ENCODE measurements at places on chromosomes 5 and 9.

DNA sequence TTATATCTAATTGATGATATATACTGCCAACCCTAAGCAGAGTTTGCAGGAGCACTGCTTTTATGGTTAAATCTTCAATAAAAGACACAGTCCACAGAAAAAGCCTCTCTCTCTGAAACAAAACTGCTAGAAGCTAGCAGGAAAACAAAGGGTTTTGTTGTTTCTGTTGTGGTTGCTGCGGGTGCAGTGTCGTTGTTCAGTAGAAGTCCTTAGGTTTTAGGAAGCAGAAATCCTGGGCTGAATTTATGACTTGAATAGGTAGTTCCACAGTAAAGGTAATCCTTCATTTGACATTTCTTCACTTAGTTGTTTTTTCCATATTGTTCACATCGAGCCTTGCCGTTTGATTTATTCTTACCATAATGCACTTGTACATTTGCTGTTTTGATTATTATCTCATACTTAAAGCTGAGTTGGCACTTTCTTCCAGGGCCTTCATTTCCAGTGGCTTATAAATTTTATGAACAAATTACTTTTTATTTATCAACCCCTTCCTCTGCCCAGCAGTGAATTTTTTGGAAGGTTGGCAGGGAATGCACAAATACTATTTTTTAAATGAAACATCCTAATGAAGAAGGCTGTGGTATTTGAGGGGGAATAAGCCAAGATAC lies 209.6 kb upstream of the SLC30A5 start:
- DNase-seq, result no peak

- DNase-seq, result no peak
Measured at GRCh38 chr5:52743012-52743411, 44.7 kb upstream of the ITGA1 start.

GRCh38 chr5:139188558-139189270 lies 9.5 kb downstream of the SIL1 start:
- no peak for DNase-seq

DNA sequence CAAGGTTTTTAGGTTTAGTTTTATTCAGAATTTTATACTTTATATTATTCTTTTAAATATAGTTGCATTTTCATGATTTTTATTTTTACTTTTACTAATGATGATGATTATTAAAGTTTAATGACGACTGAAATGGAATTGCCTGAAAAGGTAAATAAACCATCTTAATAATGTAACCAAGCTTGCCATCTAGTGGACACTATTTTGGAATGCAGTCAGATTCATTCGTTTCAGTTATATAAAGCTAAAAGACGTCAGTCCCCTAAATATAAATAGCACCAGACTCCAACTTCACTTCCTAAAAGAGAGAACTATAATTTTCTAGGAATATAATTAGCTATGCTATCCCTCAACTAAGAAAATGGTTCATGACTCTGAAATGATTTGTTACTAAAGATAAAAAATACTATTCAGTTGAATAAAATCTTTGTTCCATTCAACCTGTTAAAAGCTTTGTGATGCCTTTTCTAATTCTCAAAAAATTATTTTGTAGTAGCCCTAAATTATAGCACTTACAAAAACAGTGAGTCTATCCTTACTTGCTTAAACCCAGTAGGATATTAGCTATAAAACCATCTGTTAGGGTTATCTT lies 19.9 kb downstream of the ABITRAM start:
- DNase-seq, result no peak

- no peak for DNase-seq
Measured at GRCh38 chr5:24110004-24110615, 534.7 kb downstream of the CDH10 start.

GRCh38 chr9:92094655-92095054 lies 20.6 kb downstream of the SPTLC1 start:
- DNase-seq, result no peak

- DNase-seq, result no peak
Measured at GRCh38 chr5:124453221-124454051, 293.0 kb downstream of the ZNF608 start.

DNA sequence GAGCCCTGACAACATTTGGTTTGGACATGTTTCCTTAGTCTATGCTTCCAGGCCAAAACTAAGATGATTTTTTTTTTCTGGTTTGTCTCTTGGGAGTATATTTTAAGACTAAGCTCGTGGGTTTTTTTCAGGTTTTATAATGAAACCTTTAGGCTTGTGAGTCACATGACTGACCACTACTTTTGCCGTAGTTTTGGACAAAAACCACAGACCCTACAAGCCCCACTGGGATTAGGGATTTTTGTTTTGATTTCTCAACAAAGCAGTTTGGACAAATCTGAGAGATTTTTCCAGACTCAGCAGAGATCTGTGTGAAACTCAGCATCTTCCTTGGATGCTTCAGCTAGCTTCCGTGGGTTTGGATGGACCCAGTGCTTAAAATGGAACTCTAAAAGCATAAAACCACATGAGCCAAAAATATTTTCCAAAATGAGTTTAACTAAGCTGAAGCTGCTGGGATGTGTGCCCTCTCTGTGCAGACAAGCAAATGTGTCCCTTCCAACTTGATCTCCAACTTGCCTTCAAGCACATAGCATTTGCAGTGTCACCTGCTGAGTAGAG lies 70.3 kb upstream of the SMIM15 start:
- DNase-seq, result no peak
